ENCODE measurements at places on chromosomes 4 and X. TPM values are rescaled to one million over a fixed set of nuclear protein-coding genes. Genes with fewer than 3 reads are reported as not detected.
A peak's percentile ranks its signal among the peaks of the same experiment; 100 is the strongest.

GRCh38 chrX:106897259-106897658, 5.9 kb downstream of the RIPPLY1 start:
- DNase-seq = no peak

Gene FDCSP
- not detected for polyA plus RNA-seq

- no peak for DNase-seq
Measured at GRCh38 chrX:136450050-136450830, 37.5 kb upstream of the BRS3 start.

DNA sequence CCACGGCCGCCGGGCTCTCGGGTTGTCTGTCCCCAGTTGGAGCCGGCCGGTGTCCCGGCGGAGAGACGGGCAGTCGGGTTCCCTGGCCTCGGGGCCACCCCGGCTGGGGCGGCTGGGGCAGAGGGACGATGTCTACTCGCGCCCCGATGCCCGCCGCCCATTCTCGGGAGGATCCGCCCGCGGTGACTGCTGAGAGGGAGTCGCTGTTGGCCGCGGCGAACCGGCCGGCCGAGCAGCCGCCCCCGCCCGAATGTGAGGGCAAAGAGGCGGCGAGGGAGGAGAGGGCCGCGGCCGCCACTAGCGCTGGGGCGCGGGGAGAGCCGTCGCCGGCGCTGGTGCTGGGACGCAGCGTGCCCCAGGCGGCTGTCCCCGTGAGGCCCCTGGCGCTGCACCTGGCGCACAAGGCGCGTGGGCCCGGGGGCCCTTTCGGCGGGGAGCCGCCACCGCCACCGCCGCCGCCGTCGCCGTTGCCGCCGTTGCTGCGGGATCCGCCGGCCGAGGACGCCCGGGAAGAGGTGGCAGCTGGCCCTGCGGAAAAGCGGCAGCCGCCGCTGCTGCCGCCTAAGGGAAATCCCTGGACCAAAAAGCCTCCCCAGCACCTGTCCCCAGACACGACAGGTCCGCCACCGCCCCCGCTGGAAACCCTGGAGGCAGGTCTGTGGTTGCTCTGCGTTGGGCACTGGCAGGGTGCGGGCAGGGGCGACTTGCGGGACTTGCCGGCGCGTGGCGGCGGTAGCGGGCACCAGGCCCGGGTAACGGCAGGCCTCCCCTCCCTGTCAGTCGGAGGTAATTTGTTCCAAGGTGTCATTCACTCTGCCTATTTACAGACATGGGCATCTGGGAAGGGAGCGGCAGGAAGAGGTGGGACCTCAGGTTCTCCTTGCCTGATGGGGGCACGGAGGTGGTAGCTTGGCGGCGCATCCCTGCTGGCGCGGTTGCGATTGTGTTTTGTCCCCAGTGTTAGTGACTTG, 739 bp downstream of the LARP1B start:
- peak; percentile 78 for DNase-seq

Gene FGA
- not detected for polyA plus RNA-seq

DNA sequence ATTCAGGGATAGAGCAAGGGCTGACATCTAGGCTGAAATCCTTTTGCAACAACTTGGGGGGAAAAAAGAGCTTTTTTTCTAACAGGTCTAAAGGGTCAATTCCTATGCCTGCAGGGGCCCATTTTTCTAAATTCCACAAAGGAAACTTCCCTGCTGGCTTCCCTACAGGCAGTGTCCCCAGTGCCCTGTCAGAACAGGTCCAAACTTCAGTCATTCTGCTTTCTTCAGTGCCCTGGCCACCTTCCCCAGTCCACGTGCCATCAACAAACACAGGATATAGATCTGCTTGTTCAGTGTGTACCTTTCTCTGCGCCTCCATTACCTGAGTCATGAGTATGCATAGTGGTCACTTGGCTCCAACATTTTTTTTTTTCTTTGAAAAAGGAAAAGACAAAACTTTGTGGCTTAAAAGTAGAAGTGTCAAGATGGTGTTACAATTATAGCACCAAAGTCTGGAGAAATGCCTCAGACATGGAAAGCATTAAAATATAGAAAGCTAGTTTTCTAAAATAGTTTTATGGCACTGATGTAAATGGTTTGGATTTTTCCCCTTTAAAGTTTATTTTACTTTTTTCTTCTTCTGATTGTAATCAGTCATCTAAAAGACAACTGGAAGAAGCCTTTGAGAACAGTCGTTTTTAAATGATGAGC, 84.0 kb upstream of the JADE1 start:
- no peak for DNase-seq

Gene DKK2
- not detected for polyA plus RNA-seq

DNA sequence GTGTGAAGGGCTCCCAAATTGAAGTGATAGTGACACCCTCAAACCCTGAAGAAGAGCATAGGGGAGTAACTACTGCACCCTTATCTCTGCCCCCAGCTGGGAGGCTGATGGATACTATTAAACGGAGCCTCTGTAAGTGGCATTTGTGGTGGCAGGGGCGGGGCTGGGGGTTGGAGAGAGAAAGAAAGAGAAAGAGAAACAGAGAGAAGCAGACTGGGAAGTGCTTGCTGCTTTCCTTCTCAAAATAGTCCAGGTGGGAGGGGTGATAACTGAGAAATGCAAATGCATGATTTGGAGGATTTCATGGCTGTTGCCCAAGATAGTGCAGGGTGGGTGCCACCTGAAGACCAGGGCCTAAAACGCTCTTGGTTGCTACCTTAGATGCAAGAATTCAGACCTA, 253.5 kb upstream of the GATB start:
- peak; percentile 35 for DNase-seq

GRCh38 chr4:171348090-171348489, 465.1 kb upstream of the GALNTL6 start:
- DNase-seq = no peak

DNA sequence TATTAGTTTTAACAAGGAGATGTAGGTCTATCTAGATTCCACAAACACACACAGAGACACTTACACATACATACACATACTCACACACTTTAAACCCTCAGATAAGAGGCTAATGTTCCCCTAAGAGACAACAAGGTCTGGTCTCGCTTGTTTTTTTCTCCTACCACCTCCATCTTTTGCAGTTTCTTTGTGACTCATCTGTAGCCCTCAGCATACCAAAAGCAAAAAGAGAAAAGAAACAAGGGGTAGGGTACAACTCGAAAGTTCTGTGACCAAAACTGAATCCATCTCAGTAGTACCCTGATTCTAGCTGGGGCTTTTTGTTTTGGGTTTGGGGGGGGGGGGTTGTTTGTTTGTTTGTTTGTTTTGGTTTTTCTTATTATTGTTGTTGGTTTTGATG, 12.2 kb upstream of the EXOSC9 start:
- no peak for DNase-seq

DNA sequence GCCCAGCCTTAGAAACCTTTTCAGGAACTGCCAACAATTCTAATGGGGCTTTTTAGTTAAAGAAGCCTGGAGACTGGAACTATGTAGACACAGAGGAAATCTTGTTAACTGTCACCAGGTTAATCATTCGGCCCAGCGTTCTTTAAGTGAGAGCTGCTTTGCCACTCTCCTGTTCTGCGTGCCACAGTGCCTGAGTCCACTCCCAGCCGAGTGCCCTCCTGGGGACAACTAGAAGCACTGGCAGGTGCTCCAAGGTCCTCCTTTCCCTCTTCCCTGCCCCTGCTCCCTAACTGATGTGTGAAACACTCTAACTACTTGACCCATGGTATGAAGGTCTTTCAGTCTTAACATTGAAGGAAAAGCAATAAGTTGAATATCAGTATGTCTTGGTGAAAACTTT, 151.2 kb upstream of the TLL1 start:
- no peak for DNase-seq

Gene KCNIP4
- polyA plus RNA-seq = not detected

DNA sequence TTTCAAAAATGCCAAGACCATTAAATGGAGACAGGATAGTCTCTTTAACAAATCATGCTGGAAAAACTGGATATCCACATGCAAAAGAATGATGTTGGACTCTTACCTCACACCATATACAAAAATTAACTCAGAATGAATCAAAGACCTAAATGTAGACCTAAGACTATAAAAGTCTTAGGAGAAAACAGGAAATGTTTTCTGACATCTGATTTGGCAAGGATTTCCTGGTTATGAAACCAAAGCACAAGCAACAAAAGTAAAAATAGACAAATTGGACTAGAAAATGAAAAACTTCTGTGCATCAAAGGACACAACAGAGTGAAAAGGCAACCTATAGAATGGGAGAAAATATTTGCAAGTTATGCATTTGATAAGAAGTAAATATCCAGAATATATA, 37.6 kb downstream of the ARFIP1 start:
- no peak for DNase-seq

DNA sequence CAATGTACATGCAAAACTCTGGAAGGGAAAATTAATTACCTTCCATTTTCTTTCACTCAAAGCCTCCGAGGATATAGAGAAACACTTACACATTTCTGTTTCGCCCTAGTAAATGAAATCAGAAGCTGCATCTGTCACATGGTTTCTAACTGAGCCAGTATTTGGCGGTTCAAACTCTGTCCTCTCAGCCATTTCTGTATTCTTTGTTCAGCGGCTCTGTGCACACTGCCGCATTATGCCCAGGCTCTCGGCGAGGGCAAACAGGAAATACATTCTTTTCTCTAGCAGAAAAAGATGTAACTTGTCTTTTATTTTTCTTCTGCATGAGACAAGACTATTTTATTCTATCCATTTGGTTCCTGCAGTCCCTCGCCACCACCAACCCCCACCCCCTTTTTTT, 71.4 kb upstream of the GPM6B start:
- DNase-seq = no peak

DNA sequence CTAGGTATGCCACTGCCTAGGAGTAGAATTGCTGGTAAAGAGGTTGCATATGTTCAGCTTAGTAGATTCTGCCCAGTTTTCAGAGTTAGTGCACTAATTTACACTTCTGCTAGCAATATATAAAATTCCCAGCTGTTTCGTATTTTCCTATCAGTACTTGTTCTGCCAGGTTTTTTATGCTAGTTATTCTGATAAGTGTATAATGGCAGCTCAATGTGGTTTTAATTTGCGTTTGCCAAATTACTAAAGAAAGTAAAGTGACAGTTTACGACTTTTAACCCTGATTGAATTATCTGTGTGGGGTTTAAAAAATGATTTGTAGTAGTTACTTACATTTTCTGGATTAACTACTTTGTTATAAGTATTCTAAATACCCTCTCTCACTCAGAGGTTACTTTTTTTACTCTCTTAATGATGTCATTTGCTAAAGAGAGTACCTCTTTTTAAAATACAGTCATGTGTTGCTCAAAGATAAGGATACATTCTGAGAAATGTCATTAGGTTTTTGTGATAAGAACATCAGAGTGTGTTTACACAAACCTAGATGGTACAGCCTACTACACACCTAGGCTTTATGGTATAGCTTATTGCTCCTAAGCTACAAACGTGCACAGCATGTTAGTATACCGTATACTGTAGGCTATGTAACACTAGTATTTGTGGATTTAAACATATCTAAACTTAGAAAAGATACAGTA, 363.2 kb downstream of the IL15 start:
- no peak for DNase-seq

Gene SPIN2B
- polyA plus RNA-seq = 9.4 TPM

- no peak for DNase-seq
Measured at GRCh38 chrX:39667736-39668482, 429.8 kb downstream of the BCOR start.

All from B cell (primary cell).